ENCODE measurements at places on chromosomes 3 and 15.
A peak's percentile ranks its signal among the peaks of the same experiment; 100 is the strongest.

- DNase-seq = peak; percentile 25
Measured at GRCh38 chr15:45134682-45135604, 5.1 kb downstream of the DUOX1 start.

DNA sequence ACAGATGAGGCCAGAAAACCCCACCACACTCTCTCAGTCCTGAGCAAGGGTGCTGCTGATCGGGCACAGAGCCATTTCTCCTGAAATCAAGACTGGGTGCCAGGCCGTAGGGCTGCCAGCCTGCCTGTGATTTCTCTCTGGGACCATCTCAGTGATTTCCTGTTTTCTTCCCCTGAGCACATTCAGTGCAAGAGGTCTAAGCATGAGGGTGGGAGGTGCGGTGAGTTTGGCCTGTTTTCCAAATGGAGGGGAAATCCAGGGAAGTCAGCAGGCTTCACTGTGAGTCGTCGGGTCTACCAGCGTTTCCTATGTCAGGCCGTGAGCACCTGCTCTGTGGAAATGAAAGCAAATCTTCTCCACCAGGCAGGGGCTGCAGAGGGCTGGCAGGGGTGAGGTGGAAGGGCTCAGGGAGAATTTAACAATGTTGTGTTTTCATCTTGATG, 82.3 kb downstream of the ST6GAL1 start:
- peak; percentile 18 for DNase-seq

- DNase-seq = no peak
Measured at GRCh38 chr15:35381328-35381727, 164.6 kb downstream of the DPH6 start.

GRCh38 chr3:15495461-15496340, 25.8 kb downstream of the COLQ start:
- no peak for DNase-seq

DNA sequence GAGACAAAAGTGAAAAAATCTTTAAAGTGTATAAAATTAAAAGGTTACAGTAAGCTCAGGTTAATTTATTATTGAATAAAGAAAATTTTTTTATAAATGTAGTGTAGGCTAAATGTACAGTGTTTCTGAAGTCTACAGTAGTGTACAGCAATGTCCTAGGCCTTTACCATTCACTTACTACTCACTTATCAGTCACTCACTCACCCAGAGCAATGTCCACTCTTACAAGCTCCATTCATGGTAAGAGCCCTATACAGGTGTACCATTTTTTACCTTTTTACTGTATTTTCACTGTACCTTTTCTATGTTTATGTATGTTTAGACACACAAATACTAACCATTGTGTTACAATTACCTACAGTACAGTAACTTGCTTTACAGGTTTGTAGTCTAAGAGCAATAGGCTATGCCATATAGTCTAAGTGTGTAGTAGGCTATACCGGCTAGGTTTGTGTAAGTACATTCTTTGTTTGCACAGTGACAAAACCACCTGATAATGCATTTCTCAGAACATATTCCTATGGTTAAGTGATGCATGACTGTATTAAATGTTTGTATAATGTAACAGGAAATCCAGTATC, 38.1 kb upstream of the NECTIN3 start:
- DNase-seq = no peak

GRCh38 chr3:40167958-40168357, 141.5 kb upstream of the EIF1B start:
- no peak for DNase-seq

DNA sequence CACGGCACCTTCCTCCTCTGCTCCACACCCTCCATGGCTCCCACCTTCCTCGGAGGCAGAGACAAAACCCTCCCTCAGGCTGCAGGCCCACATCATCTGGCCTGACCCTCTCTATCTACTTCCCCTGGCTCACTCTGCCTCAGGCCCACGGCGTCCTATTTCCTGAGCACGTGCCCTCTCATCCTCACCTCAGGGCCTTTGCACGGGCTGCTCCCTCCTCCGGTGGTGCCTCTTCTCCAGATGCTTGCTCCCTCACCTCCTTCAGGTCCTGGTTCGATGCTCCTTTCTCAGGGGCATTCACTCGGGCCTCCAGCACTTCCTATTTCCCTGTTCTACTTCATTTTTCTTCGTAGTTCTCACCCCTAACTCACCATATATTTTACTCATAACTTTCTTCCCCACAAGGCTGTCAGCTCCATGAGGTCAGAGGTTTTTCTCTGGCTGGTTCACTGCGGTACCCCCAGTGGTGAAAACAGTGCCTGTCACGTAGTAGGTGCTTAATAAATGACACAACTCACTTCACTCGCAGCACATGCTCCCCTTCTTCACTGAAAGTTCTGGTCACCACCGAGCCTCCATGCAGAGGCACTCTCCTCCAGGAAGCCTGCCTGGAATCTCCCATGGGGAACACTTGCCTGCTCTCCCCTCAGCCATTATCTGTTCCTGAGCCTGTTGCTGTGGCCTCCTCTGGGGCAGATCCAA, 130.7 kb downstream of the WNT7A start:
- DNase-seq = no peak

DNA sequence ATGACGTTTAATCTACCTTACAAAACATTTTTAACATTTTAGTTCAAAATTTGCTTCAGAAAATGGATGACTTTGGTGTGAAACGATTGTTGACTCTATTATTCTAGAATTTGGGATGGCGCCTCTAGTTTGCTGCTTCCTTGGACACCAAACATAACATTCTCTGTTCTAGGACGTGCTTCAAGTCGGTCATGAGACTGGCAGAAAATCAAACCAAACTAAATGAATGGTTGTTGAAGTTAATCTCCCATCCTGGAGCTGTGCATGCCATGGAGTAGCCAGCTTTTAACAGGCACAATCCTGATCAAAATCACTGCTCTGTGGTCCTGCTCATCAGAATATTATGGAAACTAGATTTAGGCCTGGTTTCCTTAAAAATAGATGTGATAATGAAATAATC, 9.6 kb upstream of the LRRFIP2 start:
- DNase-seq = no peak

DNA sequence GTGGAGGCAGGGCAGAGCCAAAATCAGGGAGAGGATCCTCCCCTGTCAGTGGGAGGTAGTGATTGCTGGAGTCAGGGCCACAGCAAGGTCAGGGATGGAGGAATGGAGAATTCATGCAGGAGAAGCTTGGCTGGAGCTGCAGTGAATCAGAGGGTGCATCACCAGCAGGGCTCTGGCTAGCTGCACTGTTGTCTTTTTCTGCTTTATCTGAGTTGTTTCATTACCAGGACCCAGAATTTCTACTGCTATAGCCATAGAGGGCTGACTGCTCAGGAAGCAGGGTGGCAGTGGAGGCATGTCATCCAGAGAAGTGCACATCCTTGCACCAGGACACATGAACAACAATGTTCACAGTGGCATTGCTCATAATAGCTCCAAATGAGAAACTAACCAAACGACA, 113.5 kb upstream of the GALNT15 start:
- DNase-seq = no peak

GRCh38 chr3:39754549-39754948, 54.9 kb upstream of the MYRIP start:
- no peak for DNase-seq

DNA sequence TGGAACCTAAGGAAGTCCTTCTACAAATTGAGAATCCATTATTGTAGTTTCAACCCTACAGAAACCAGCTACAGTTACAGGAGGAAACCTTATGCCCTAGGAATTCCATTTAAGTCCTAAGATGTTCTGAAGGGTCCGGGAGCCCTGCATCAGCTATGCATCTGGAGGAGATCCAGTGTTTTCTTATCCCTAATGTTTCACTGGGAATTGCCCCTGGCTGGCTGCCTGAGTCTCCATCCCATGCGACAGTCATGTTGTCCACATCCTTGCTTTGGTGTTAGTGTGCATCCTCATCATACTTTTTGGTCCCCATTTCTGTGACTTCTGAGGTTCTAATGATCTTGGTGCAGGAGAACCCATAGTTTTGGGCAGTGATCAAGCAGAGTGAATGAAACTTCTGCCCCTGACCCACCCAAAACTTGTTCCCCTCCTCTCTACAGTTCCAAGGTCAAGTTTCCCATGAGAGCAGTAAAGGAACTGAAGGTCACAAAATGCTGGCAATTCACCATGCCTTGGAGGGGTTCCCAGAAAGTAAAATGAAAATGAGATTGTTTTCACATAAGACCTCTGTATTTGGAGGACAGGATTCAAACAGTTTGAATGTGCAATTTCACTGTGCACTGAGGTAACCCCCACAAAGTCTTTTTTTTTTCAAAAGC, 121.9 kb upstream of the PHLDB2 start:
- no peak for DNase-seq

GRCh38 chr15:37638691-37639090, 295.7 kb upstream of the TMCO5A start:
- no peak for DNase-seq

Data from CD14-positive monocyte (primary cell).